ENCODE measurements at places on chromosomes 12 and 14.

DNA sequence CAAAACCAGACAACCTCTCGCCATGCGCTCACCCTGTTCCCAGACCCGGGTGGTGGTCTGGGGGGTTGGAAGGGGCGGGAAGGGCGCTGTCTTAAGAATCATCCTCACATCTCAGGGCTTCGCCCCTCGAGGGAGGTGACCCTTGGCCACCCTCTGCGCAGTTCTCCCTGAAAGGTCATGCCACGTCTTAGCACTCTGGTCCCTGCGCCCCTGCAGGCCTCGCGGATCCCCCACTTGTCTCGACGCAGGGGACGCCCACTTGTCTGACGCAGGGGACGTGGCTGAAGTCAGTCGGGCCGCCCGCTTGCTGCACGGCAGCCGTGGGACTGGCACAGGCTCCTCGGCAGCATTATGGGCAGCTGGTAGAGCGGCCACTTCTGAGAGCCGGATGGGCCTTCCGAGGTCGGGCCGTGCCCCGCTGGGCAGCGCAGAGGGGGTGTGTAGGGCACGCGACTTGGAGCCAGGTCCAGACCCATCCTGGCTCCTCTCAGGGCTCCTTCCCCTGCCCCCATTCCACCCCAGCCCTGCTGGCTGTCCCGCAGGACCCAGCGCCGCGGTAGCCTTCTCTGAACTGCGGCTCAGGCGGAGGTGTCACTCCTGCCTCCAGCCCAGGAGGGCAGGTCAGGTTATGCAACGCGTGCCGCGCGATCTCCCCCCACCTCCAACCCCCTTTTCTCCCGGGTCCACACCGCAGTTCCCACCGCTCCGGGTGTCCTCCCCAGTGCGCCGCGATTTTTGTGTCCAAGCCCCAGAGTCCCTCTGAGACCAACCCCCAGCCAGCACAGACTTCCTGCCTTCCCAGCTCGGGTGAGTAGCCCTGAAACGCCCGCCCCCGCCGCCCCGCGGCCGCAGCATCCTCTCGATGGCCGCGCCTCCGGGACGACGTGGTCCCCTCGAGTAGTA lies 40.9 kb upstream of the CAPRIN2 start:
- DNase-seq = peak; percentile 83

DNA sequence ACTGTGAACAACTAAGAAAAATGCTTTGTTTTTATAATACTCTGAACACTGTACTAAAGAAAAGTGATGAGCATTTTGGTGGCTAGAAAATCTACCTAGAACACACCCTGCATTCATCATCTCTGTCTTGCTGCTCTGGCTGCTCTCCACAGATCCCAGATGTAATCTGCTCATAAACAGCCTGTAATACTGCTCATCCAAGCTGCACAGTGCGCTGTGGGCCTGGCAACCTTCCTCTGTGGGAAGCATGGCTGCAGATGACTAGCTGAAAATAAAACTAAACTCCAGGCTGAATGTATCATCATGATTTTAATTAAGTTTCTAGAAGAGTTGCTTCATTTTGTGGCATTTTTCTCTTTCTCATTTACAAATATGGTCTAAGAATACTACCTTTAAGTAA lies 200.7 kb downstream of the SLC2A13 start:
- no peak for DNase-seq

GRCh38 chr12:84594157-84594556 lies 318.4 kb downstream of the SLC6A15 start:
- DNase-seq = no peak

GRCh38 chr14:99164712-99165111 lies 107.3 kb downstream of the BCL11B start:
- DNase-seq = no peak

DNA sequence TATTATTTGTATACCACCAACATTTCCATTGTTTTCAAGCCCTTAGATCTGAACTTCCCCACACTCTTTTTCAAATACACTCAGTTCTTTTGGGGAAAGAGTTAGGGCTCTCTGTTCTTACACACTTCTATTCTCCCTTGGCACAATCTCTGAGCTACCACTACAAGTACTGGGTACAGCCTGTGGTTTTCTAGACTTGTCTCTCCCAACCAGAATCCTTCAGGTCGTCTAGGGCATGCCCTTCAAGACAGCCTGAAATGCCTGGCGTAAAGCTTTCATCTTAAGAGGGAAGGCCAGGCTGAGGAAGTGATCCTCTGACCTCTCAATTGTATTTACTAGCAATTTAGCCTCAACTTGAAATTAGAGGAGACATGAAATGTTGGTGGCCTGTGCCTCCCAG lies 1442.0 kb downstream of the AACS start:
- DNase-seq = no peak

GRCh38 chr12:32490801-32491200 lies 91.4 kb downstream of the FGD4 start:
- DNase-seq = no peak

All from T-helper 2 cell treated with Interferon-gamma antibody and Interleukin-4, amounts not matched to agents 5 μg/mL and 100 μg/mL, for 36 hours (primary cell).